ENCODE measurements at places on chromosomes 6 and 20.

DNA sequence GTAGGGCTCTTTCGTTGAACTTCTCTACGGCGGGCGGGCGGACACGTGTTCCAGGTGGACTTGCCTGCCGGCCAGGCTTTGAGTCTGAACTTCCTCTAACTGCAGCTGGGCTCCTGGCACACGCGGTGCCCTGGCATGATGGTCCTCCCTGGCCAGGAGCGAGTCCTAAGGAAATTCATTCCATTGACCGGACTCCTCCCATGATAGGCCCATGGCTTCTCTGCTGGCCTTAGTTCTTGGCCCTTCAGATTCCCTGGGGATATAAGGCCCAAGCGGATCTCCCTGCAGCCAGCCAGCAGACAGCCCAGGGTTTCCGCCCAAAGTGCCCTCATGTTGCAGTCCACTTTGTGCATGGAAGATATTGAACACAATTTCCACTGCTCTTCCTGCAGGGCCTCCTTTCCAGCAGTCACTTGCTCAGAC lies 39.4 kb downstream of the TBC1D7 start:
- DNase-seq = no peak

DNA sequence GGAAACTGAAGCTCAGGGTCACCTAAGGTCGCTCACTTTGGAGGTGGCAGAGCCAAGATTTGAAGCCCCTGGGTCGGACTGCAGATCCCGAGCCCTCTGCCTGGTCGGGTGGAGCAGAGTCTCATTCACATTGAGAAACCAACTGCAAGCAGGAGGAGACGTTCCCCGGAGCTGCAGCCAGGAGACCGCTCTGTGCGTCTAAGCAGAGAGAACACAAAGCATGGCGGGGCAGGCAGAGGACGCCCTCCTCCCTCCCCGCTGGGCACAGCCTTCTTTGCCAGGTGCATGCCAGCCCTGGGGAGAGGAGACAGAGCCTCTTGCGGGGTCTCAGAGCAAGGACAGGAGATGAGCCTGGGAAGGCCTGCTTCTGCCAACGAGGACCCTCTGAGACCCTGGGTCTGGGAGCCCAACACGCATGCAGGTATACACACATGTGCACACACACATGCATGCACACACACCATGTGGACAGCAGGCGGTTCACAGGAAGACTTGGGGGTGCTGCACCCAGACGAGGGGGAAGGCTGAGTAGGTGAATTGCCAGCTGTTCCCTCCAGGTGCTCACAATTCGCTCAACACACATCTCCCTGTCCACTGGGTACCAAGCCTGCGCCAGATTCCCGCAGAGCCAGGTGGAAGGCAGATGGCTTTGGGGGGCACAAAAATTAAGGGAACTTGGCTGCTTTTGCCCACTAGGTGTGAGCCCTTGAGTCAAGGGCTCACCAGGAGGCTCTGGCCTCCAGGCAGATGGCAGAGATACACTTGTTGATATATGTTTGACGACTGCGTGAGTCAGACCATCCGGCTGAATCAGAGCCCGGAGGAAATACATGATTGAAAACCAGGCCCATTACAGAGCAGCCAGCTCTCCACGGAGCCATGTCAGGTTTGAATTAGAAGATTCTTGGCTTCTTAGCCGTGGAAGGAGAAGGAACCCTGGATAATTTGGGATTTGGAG lies 5.5 kb upstream of the NTSR1 start:
- DNase-seq = peak; percentile 61

- no peak for DNase-seq
Observed at GRCh38 chr6:34074064-34074742, 71.7 kb downstream of the GRM4 start.

DNA sequence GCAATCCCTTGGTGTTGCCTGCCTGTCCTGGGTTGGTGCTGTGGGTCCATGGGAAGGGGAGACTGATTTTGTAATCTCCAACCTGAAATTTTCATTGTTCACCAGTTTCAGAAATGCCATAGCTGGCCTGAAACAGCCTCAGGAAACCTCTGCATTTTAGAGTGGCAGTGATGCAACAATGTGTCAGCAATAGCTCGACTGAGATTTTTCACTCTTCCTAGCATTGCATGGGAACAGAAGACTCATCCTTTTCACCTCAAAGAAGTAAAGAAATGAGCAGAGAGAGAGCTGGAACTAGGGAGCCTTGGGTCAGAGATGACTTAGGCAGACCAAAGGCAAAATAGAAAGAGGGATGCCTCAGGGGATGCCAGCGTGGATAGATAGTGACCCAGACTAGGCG lies 23.7 kb upstream of the TMEM14A start:
- peak; percentile 45 for DNase-seq

DNA sequence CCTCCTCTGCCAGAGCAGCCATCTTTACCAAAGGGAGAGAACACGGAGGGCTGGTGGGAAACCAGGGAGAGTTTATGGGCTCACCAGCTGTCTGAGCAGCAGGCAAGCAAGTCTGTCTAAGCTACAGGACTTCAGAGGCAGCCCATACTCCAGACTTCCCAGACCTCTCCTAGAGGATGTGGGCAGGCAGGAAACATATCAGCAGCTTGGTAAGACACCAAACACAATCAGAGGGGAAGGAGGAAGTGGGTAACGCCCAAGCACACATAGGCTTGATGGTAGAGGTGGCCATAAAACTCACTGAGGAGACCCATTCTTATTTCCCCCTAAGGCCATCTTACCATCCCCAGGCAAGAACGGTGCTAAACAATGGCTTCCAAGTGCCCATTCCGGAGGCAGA lies 143.1 kb upstream of the ARID1B start:
- no peak for DNase-seq

GRCh38 chr20:36823121-36823520 lies 49.6 kb upstream of the DSN1 start:
- DNase-seq = no peak

- DNase-seq = no peak
Observed at GRCh38 chr6:29230666-29231065, 60.0 kb downstream of the OR2J2 start.

GRCh38 chr6:150652848-150653613 lies 53.3 kb downstream of the PLEKHG1 start:
- no peak for DNase-seq

GRCh38 chr6:25297039-25297441 lies 17.9 kb downstream of the CARMIL1 start:
- DNase-seq = no peak

- DNase-seq = no peak
Observed at GRCh38 chr6:56327946-56328727, 80.8 kb upstream of the COL21A1 start.

DNA sequence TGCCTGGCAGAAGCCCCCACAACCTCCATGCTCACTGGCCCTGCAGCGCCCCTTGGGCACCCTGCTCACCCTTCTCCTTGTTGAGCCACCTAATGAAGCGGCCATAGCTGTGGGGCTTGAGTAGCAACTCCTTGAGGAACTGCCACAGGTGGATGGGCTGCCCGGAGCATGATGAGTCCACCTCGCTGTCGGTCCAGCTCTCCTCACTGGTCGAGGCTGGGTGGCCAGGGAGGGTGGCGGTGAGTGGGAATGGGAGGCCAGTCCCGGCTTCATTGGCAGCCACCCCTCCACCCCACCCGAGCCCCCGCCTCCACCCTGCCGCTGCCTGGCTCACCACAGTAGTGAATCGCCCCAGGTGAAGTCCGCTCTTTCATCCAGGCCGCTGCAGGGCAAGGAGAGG lies 16.9 kb downstream of the SPDEF start:
- no peak for DNase-seq

DNA sequence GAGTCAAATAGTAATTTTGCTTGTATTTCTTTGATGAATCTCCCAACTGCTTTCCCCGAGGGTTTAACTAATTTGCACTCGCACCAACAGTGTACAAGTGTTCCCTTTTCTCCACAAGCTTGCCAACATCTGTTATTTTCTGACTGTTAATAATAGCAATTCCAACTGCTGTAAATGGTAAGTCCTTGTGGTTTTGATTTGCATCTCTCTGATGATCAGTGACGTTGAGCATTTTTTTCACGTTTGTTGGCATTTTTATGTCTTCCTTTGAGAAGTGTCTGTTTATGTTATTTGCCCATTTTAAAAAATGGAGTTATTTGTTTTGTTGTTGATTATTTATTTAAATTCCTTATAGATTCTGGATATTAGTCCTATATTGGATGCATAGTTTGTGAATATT lies 399.8 kb upstream of the MAN1A1 start:
- DNase-seq = peak; percentile 26

DNA sequence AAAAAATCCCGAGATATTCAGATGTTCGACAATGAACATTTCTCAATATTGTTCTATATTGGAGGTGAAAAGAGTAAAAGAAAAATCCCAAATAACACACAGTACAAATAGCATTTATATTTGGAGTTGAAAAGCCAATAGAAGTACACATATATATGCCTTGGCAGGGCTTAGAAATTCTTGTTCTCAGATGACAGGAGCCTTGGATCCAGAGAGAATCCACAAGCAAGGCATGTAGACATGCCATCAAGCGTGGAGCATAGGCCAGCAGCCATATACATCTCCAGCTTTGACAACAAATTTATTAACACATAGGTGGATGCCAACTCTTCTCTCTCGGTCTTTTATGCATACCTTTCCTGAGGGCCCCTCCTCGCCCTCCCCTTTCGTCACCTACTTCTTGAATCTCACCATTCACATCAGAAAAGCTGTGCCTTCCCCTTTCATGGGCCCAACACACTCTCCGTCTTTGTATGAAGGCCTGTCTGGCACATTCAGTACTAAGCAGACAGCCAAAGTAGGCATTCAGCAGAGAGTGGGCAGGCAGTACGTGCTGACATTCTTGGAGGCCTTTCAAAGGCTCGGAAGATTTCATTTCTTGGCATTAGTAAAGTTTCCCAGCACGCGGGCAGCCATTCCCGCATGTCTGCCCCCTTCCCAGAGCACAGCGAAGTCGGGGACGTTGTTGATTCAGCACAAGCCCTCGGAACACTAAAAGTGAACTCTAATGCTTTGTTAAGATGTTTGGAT lies 18.2 kb downstream of the NEDD9 start:
- no peak for DNase-seq

DNA sequence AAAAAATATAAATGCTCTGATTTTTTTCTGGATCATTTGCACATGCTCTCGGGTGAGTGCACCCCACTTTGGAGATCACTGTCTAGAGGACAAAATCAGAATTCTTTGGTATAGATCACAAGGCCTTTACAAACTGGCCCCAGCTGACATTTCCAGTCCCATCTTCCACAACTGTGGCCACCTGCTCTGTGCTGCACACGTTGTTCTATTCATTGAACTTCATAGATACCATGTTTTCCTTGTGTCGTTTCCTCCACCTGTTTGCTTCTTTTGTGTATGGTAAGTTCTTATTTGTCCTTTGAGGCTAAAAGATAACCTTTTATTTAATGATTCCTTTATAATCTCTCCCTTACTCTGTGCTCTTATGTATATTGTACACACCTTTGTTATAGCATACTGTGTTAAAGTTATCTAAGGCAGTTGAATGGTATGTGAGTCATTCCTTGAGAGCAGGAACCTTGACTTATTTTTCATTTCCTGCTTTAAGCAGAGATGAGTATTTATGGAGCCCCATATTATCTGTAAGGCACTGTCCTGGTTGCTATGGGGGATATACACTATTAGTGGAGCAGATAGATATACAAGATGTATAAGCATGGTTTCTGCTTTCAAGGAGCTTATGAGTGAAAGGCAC lies 12.0 kb upstream of the SLC17A5 start:
- DNase-seq = no peak

DNA sequence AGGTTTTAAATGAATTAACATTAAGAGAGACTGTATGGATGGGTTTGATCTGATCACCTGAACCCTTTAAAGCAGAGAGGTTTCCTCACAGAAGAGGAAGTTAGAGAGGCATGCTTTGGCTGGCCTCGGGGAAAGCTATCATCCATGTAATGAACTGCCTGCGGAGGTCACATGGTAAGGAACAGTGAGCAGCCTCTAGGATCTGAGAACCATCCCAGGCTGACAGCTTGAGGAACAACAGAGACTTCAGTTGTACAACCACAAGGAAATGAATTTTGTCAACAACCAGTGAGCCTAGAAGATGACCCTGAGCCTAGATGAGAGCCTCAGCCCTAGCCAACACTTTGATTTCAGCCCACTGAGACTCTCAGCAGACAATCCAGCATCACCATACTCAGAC lies 2.9 kb upstream of the COL21A1 start:
- DNase-seq = no peak

DNA sequence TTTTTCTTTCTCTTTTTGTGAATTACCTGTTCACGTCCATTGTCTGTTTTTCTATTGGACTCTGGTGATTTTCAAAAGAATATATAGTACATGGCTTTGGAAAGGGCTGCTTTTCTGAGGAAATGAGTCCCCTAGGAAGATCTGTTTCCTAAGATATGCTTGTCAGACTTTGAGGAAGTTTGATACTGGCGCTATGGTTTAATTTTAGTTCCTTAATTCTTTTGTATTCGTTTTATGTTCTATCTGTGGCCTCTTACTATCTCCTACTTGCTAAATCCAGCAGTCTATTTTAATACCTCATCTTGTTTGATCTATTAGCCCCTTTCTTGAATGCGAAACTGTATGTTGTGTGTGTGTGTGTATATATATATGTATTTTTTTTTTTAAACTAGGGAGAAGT lies 101.9 kb downstream of the LIN28B start:
- no peak for DNase-seq

GRCh38 chr6:17622144-17622543 lies 22.0 kb downstream of the FAM8A1 start:
- DNase-seq = no peak
